LNCaP clone FGC (cell line): ENCODE measurements at places on chromosomes 12 and 14.

DNA sequence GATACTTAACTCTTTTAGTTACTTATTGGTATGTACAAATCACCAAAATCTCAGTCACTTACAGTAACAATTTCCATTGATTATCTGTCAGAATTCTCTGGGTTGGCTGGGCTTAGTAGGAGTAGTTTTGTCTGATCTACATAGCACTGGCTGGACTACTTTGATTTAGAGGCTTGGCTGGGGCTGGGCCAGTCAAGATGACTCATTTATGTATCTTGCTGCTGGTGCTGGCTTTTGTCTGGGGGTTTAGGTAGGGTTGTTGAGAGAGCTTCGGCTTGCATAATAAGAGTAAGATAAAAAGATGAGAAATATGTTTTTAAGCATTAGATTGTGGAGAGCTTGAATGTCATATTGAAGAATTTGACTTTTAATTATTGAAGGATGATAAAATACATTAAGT lies 1093.7 kb downstream of the SLC6A15 start:
- no peak for DNase-seq

DNA sequence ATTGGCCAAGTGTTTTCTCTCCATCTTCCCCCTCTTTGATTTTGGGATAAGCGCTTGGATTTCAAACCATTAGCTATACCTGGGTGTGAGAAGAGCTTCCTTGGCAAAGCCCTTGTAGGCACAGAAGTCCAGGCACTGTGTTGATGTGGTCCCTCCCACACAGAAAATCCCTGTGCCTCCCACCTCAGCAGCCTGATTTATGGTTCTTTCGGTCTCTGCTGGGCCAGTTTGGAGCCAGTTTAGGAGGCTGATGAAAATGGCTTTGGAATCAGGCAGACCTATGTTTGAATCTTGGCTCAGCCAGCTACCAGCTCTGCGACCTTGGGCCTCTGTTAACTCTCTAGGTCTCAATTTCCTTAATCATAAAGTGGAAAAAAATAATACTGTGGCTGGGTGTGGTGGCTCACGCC lies 9.6 kb upstream of the IFT81 start:
- DNase-seq, result no peak

GRCh38 chr12:5966486-5967095 lies 21.5 kb upstream of the ANO2 start:
- DNase-seq, result no peak

GRCh38 chr12:3203713-3204112 lies 126.5 kb downstream of the TSPAN9 start:
- no peak for DNase-seq

DNA sequence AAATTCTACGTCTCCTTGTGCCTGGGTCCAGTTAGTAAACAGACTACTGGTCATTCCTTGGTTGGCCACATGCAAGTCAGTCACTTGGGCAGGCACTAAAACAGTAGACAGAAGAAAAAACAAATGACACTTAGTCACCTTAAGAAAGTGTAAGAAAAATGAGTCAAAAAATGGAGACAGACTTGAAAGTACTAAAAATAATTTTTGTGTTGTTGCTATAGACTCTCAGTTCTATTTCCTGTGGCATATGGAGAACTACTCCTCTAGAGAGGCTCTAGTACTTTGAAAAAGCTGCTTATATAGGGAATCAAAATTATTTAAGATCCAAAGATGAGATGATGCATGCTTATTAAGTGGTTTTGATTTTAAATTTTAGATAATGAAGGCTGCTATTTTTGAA lies 56.0 kb downstream of the PTPRB start:
- DNase-seq, result no peak
